T-helper 22 cell (primary cell): ENCODE measurements at places on chromosomes 5 and 9.

DNA sequence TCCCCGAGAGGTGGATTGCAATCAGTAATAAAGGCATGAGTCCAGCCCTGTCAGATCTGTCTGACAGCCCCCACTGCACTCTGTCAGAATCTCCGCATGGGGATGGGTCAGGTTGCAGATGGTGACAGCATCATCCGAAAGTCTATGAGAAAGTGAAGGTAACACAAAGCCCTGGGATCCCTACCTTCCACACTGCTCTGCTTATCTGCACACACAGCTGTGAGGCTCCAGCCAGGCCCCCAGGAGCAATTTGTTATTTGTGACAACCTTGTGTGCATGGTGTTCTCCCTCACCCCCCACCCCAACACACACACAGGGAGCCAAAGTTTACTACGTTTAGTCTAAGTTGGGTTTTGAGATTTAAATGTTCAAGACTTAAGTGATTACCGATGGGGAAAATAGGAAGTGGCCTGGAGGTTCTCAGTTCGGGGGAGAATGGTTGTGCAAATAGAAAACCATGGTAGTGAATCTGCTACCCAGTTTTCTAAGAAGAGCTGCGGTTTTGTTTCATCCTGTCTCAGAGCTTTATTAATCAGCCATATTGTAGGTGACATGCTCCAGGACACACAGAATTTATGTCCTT, 92.7 kb downstream of the SV2C start:
- no peak for DNase-seq

DNA sequence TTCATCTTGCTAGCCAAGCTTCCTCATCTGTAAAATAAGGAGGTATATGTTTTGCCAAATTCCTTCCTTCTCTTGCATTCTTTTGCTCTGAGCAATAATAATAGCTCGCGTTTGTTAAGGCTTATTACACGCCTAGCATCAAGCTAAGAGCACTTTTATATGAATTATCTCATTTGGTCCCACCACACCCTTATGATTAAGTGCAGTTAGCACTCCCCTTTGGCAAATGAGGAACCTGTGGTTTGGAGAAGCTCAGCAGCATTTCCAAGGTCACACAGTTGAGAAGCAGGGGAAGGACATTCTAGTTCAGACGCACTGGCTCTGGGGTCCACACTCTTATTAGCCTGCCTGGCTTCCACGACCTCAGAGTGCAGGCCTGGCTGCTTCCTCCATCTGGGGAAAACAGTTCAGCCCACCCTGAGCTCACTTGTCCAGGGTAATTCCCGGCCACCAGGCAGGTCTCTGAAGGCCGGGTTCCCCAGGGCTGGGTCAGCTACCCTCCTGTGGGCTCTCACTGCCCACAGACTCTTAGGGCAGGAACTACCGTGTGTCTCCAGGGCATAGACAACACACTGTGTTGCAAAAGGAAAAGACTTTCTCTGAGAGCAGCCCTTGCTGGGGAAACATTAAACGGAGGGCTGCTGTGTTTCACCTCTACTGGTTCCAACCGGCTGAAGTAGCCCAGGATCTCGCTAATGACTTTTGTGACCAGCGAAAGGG, 9.9 kb upstream of the FBP1 start:
- DNase-seq: no peak

- no peak for DNase-seq
Observed at GRCh38 chr9:101438523-101438922, 2.9 kb upstream of the ALDOB start.

DNA sequence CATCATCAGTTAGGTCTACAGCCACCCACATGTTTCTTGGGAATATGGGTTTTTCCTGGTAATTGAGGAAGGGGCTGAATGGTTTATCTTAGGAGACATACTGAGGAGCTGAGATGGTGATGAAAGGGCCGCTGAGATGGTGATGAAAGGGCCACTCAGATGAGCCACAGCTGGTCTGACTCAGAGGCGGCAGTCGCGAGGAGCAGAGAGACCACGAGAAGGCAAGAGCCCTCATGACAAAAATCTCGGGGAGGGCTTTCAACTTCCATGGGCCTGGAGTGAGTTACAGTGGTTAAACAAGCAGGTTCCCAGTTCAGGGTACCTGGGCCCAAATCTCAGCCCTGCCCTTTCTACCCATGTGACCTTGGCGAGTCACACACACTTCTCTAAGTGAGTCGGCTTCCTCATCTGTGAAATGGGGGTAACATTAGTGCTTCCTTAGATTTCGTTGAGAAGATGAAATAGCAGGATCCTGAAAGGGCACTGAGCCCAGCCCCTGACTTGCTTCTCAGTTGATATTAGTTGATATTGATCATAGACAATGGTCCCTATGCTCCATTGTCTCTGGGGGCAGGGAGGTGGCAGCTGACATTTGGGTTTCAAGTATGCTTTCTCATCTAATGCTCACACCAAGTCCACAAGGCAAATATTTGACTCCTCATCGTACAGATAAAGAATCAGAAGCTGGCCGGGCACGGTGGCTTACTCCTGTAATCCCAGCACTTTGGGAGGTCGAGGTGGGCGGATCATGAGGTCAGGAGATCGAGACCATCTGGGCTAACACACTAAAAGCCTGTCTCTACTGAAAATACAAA, 169.5 kb downstream of the RGS3 start:
- DNase-seq: no peak

DNA sequence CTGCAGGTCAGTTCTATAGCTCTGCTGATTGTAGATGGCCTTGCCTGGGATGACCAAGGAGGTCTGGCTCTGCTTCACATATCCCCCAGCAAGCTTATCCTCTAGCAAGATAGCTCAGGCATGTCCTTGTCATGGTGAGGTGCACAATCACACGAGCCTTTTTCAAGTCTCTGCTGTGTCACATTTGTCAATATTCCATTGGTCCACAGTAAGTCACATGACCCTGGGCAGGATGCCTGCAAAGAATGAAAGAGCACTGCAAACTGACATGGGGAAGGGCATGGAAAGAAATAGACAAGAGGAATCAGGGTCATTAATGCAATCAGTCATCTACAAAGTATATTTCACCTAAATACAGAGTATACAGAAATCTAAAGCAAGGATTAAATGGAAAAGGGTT, 142.0 kb downstream of the RORB start:
- no peak for DNase-seq

DNA sequence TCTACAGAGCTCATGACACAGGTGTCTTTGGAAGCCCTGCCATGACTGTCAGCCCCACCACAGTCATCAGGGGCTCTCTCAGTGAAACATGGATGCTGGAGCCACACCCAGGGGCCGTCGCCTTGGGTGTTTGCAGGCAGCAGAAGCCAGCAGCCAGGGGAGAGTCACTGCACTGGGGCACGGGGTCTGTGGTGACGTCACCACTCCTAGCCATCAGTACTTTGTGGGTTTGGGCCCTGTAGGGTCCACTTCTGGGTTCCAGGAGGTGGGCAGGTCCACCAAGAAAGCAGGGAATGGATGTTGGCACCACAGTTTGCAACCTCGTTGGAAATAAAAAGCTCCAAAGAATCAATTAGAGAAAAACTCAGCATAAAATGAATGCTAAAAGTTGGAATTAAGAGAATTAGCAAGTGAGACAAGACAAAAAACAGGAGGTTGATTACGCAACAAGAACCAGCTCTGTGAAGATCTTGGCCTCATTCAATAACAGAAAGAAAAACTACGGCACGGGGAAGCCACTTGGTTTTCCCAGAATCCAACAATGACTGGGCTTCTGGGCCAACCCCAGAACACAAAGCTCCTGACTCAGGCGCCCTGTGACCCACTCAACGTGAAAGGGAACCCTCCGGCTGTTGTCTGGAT, 34.3 kb downstream of the MED10 start:
- DNase-seq: no peak
